ENCODE measurements at places on chromosomes 2 and 18. TPM values are rescaled to one million over a fixed set of nuclear protein-coding genes. Genes with fewer than 3 reads are reported as not detected.

GRCh38 chr2:144382849-144383248, 137.1 kb downstream of the ZEB2 start:
- no peaks in the 10 kb centered on the region for H3K36me3 ChIP-seq
- no peaks in the 10 kb centered on the region for H3K27me3 ChIP-seq
- no peak overlapping the region for H3K27ac ChIP-seq
- no peak for DNase-seq
- H3K4me1 ChIP-seq, result no peaks in the 10 kb centered on the region

- no peak for DNase-seq
- H3K27me3 ChIP-seq, result no peaks in the 10 kb centered on the region
- no peak overlapping the region for H3K4me3 ChIP-seq
- no peaks in the 10 kb centered on the region for H3K4me1 ChIP-seq
Observed at GRCh38 chr2:235859651-235860050, 308.5 kb downstream of the GBX2 start.

GRCh38 chr18:11454040-11454439, 155.4 kb upstream of the SLC35G4 start:
- H3K36me3 ChIP-seq, result no peaks in the 10 kb centered on the region
- H3K4me1 ChIP-seq, result no peaks in the 10 kb centered on the region
- H3K27ac ChIP-seq, result no peak overlapping the region
- DNase-seq, result no peak

Gene FBXO36
- 2.3 TPM for polyA plus RNA-seq

- no peaks in the 10 kb centered on the region for H3K27me3 ChIP-seq
- no peaks in the 10 kb centered on the region for H3K36me3 ChIP-seq
- no peak for DNase-seq
- H3K4me3 ChIP-seq, result no peak overlapping the region
- H3K27ac ChIP-seq, result no peak overlapping the region
- no peaks in the 10 kb centered on the region for H3K4me1 ChIP-seq
Observed at GRCh38 chr2:215436705-215437565, 1.1 kb upstream of the FN1 start.

Gene TSPYL6
- polyA plus RNA-seq, result not detected

- H3K4me3 ChIP-seq, result no peak overlapping the region
- H3K27ac ChIP-seq, result no peak overlapping the region
- no peaks in the 10 kb centered on the region for H3K27me3 ChIP-seq
- no peaks in the 10 kb centered on the region for H3K4me1 ChIP-seq
- no peaks in the 10 kb centered on the region for H3K36me3 ChIP-seq
- DNase-seq, result no peak
Observed at GRCh38 chr2:120938045-120938771, 202.5 kb downstream of the GLI2 start.

DNA sequence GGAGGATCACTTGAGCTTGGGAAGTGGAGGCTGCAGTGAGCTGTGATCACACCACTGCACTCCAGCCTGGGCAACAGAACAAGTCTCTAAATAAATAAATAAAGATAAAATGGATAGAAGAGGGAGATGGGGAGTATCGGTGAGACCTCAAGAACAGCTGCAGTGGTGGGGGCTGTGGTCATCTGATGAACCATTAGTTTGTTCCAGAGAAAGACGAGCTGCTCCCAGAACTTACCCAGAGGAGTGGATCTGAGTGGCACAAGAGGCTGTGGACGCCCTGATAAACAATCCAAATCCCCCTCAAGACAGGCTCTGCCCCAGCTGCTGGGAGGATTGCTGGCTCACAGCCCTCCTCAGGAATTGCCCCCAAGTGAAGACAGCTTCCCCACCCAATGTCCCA, 26.7 kb downstream of the TMEM127 start:
- H3K27me3 ChIP-seq, result no peaks in the 10 kb centered on the region
- no peak overlapping the region for H3K27ac ChIP-seq
- H3K4me3 ChIP-seq, result no peak overlapping the region
- no peaks in the 10 kb centered on the region for H3K36me3 ChIP-seq
- DNase-seq, result no peak
- H3K4me1 ChIP-seq, result peaks cover 5% of the 10 kb centered on the region

GRCh38 chr18:74351354-74351753, 35.7 kb downstream of the C18orf63 start:
- H3K27ac ChIP-seq, result no peak overlapping the region
- no peak overlapping the region for H3K4me3 ChIP-seq
- H3K4me1 ChIP-seq, result no peaks in the 10 kb centered on the region
- DNase-seq, result no peak
- no peaks in the 10 kb centered on the region for H3K36me3 ChIP-seq
- H3K27me3 ChIP-seq, result no peaks in the 10 kb centered on the region

DNA sequence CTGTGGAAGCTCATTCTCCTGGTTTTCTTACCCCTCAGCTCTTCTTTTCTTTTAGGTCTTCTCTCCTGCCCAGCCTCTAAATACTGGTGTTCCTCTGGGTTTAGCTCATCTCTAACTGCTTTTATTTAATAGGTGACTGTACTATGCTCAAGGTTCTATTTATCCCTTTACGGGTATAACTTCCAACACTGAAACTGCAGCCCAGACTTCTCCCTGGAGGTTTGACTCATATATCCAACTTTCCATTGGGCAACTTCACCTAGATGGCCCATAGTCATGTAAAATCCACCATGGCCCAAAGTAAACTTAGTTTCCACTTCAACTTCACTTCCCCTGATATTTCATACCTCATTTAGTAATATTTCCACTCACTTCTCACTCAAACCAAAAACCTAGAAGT, 273.1 kb downstream of the PLCL1 start:
- no peak for DNase-seq
- no peaks in the 10 kb centered on the region for H3K27me3 ChIP-seq
- no peaks in the 10 kb centered on the region for H3K4me1 ChIP-seq
- H3K36me3 ChIP-seq, result no peaks in the 10 kb centered on the region
- no peak overlapping the region for H3K4me3 ChIP-seq

DNA sequence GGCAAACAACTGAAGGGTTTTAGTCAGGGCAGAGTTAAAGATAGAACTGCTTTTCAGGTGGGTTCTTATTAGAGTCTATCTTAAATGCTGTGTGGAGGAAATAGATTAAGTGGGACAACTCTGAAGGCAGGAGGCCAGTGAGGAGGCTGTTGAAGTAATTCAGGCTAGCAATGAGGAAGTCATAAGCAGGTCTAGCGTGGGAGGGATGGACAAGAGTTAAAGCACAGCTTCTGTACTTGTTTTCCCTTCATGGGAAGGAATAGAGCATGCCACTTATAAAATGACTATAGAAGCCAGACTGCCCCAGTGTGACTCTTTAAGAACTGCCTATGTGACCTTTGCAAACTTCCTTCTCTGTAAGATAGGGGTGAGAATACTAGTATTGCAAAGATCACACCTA, 202.0 kb upstream of the LRRTM1 start:
- H3K27me3 ChIP-seq, result no peaks in the 10 kb centered on the region
- H3K36me3 ChIP-seq, result no peaks in the 10 kb centered on the region
- no peak overlapping the region for H3K4me3 ChIP-seq
- H3K27ac ChIP-seq, result no peak overlapping the region

GRCh38 chr2:12597610-12598009, 119.1 kb upstream of the TRIB2 start:
- DNase-seq, result no peak
- no peaks in the 10 kb centered on the region for H3K4me1 ChIP-seq
- H3K27ac ChIP-seq, result no peak overlapping the region
- no peaks in the 10 kb centered on the region for H3K36me3 ChIP-seq
- no peak overlapping the region for H3K4me3 ChIP-seq

DNA sequence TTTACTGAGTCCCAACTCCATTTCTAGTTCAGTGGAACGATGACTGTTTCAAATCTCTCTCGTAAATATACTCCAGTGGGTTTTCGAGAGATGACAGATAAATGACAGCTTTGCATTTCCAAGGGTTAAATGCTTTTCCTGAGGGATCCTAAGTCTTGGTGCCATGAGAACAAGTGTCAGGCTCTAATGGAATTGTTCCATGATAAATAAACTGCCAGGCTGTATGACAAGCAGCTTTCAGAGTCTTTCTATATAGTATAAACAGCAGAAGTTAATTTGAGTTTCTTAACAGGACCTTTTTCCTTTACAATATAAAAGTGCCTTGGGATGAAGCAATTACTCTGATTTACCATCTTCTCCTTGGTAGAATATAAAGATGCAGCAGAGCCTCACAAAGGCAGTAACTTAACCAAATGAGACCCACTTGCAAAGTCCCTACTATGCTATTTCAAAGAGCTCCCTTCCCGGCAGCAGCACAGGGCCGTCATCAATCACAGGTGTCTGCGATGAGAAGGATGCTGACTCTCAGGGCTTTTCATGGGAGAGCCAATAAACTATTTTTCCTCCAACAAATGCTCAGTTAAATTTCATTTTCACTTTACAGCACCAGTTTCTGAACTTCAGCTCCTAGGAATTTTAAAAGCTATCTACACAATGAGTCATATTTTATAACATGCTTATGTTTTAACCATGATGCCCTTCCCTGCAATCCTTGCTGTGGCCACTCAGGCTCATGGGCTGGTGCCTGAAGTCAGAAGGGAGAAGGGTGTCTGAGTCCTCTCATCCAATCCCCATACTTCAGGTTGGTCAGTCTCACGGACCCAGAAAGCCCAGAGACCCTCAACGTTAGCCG, 123.8 kb downstream of the AFF3 start:
- DNase-seq, result peak; percentile 9
- no peaks in the 10 kb centered on the region for H3K36me3 ChIP-seq
- H3K4me3 ChIP-seq, result no peak overlapping the region
- H3K4me1 ChIP-seq, result no peaks in the 10 kb centered on the region

- no peak overlapping the region for H3K27ac ChIP-seq
- peaks cover 8% of the 10 kb centered on the region for H3K4me1 ChIP-seq
- no peak overlapping the region for H3K4me3 ChIP-seq
- H3K36me3 ChIP-seq, result no peaks in the 10 kb centered on the region
- no peak for DNase-seq
Observed at GRCh38 chr2:160205505-160205904, 5.4 kb upstream of the ITGB6 start.

Gene CPLX4
- not detected for polyA plus RNA-seq

DNA sequence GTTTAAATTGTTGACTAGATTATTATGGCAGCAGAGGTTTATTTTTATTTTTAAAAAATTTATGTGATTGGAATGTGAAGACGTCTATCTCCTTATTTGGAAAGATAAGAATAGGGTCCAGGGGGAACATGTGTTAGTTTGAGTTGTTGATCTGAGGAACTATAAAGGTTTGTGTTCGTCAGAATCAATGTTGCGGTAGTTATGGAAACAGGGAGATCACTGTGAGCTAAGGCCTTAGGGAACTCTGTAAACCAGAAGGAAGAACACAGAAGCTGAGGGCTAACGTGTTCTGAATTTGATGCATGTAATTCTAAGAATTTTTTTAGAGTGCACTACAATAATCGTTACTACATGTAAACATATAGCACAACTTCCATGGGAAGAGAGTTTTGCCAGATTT, 168.5 kb upstream of the ZSWIM2 start:
- no peaks in the 10 kb centered on the region for H3K4me1 ChIP-seq
- H3K27ac ChIP-seq, result no peak overlapping the region
- H3K27me3 ChIP-seq, result no peaks in the 10 kb centered on the region
- no peak overlapping the region for H3K4me3 ChIP-seq
- no peaks in the 10 kb centered on the region for H3K36me3 ChIP-seq
- DNase-seq, result no peak

GRCh38 chr2:29013057-29013780, 32.1 kb downstream of the TOGARAM2 start:
- H3K27ac ChIP-seq, result peak overlapping the region; percentile 49
- no peaks in the 10 kb centered on the region for H3K36me3 ChIP-seq
- H3K4me1 ChIP-seq, result peaks cover 3% of the 10 kb centered on the region
- H3K27me3 ChIP-seq, result no peaks in the 10 kb centered on the region
- no peak for DNase-seq

DNA sequence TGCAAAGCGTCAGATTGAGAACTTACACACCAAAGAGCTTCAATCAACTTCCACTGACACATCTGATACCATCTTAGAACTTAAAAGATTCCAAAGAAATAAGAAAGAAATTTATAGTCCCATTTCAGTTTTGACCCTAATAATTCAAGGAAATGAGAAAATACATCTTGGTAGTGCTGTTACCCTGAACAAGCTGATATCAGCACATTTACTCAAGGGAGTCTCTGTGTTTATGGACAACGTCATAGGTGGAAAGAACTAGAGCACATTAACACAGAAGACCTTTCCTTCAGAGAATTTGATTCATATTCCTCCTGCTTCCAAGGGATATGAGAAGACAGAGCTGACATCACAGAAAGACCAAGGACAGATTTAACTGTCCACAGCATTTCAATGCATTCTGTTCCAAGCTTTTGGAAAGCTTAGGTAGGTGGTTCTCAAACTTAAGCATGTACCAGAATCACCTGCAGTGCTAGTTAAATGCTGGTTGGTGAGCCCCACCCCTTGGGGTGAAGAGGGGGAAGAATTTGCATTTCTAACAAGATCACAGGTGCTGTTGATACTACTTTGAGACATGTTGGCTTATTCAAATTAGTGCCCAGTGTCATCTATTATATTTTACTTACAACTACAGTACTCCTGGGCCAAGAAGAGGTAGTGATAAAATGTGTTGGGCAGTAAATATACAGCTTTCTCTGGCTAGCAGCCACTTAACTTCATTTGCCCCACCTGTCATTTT, 59.8 kb downstream of the LDAH start:
- DNase-seq, result no peak
- no peak overlapping the region for H3K4me3 ChIP-seq
- no peaks in the 10 kb centered on the region for H3K27me3 ChIP-seq

Gene LONRF2
- under 0.01 TPM for polyA plus RNA-seq
